Retinal pigment epithelial cell (primary cell): ENCODE measurements at places on chromosomes 13 and 19.

- DNase-seq = peak; percentile 92
These were observed 9.6 kb downstream of the GIPR start for GRCh38 chr19:45677351-45678230.

DNA sequence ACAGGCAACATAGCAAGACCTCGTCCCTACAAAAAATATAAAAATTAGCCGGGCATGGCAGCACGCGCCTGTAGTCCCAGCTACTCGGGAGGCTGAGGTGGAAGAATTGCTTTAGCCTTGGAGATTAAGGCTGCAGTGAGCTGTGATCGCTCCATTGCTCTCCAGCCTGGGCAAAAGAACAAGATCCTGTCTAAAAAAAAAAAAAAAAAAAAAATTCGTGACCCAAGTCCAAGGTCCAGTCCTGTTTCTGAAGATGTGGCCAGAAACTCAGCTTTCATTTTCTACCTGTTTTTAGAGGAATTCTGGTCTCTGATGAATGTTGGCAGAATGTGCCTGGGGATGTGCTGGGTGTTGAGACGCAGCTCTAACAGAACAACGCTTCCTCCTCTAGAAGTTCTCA is 1.9 kb upstream of the PGPEP1 start:
- DNase-seq = no peak

DNA sequence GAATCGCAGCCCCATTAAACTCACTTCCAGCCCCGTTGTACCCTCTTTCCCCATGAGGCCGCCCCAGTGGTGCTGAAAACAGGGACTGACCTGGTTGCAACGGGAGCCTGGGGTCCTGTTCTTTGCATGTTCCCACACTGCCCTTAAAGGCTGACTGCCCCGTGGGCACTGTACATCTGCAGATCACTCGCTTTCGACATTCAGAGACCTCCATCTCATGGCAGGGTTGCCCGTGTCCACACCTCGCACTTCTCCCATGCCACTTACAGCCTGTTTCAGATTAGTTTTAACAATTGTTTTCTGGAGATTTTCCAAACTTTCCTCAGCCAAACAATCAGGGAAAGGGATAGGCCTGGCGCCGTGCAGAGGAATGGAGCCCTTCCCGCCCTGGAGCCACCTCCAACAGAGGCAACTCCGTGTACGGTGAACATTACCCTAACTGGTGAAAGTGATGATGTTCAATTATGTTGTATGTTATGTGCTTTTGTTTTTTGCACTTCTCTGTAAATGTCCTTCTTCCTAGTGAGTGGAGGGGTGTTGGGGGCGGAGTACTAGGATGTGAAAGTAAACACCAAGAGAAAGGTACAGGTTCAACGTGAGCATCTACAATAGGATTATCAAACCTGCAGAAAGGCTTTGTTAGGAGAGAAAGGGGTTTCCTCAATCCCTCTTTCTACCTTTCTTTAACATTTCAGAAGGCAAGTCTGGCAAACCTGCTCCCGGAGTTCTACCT is 262.8 kb downstream of the FOXO1 start:
- no peak for DNase-seq

DNA sequence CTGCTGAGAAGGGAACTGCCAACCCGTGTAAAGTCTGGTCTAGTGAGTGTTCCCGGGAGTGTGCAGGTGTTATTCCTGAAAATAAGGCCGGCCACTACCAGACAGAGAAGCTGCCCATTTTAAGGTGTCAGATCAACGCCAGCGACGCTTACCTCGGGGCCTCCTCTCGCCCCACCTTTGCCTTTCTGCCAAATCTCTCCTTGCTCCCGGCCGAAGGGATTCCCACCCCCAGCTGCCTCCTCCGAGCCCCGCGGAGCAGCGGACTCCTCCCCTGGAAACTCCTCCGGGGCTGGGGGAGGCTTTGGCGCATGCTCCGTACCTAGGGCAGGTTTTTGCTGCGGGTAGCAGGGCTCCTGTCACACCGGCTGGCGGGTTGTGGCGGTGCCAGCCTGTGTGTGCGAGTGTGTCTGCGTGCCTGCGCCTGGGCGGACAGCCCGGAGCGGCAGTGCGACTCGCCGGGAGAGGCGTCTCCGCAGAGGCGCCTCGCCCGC is at the start of gene HS6ST3:
HS6ST3 (plus strand) TSS at position 359 of the 491 bp plus-strand sequence.
- DNase-seq = no peak

DNA sequence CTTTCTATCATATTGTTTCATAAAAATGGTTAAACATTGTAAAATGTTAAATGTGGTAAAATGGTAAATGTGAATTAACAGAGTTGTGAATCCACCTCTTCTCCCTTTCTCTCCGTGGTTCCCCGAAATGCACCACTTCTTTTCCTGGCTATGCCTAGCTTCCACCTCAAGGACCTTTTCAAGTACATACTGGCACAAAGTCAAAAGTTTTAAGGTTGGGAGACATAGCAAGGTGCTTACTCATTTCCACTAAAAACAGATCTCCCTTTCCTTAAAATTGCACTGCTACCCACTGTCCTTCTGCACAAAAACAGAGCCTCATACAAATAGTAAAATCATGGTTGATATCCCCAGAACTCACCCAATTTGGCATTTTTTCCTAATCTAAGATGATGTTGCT is 558.2 kb downstream of the SLITRK6 start:
- peak; percentile 11 for DNase-seq

- no peak for DNase-seq
These were observed 1.1 kb upstream of the MRPL34 start for GRCh38 chr19:17304386-17305215.

GRCh38 chr19:14442891-14443631 is 10.0 kb downstream of the PKN1 start:
- DNase-seq = no peak

- DNase-seq = no peak
These were observed 11.3 kb downstream of the DPY19L3 start for GRCh38 chr19:32416749-32417456.

- no peak for DNase-seq
These were observed 14.1 kb downstream of the ZNF808 start for GRCh38 chr19:52541608-52542007.

- DNase-seq = peak; percentile 76
These were observed 490.8 kb downstream of the RFC3 start for GRCh38 chr13:34308725-34309124.

- DNase-seq = no peak
These were observed 9.7 kb downstream of the FUT2 start for GRCh38 chr19:48705431-48705830.

DNA sequence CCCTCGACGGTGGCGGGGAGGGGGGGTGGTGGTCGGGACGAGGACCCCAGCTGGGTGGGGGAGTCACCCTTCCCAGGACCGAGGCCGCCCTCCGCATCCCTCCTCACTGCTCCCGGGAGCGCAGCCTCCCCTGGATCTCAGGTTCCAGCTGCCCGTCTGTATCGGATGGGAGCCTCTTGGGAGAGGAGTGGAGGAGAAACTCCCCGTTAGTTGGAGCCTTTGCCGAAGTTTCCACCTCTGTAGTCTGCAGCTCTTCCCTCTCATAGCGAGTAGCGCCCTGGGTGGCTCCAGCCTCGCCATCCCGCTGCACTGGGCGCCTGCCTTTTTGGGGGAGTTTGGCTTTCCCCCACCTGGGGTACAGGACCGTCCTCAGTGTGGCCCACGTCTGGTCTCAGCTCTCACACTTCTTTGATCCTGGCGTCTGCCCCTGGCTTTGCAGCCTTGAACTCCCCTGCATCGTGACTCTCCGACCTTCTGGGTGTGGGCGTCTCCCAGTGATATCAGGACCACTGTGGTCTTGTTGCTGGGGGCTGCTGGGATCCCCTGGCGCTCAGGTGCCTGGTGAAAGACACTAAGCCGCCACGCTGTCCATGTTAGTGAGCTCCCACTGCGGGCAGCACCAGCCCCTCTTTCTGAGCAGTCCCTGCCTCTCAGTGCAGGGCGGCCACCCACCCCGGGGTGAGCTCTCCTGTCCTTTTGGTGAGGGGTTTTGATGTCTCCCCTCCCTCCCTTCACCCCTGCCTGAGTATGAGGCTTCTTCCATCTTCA is 1.1 kb downstream of the CNOT3 start:
- DNase-seq = no peak

- DNase-seq = no peak
These were observed 115.8 kb downstream of the NUFIP1 start for GRCh38 chr13:44873461-44873860.

DNA sequence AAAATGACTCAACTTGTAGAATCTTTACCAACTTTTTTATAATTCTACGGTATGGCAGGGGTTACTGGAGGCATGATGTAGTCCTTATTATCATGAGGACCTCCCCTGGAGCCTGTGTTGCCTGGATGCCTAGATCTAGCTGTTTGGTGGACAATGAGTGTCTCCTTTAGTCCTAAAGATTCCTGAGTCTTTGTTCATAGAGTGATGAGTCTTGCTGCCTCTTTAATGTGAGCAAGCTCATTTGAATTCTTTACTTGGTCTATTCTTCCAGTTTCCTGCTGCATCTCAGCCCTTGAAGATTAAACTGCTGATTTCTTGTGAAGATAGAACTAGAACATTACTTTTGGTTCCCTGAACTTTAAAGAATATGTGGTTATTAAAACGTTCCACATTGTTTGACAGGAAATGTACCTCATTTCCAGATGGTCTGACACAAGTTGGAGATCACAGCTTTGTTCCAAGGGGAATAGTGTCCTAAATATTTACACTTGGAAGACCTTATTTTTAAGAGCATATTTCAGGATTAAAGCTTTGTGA is 51.9 kb downstream of the SLAIN1 start:
- no peak for DNase-seq

GRCh38 chr19:16944626-16945363 is 56.0 kb downstream of the F2RL3 start:
- no peak for DNase-seq

DNA sequence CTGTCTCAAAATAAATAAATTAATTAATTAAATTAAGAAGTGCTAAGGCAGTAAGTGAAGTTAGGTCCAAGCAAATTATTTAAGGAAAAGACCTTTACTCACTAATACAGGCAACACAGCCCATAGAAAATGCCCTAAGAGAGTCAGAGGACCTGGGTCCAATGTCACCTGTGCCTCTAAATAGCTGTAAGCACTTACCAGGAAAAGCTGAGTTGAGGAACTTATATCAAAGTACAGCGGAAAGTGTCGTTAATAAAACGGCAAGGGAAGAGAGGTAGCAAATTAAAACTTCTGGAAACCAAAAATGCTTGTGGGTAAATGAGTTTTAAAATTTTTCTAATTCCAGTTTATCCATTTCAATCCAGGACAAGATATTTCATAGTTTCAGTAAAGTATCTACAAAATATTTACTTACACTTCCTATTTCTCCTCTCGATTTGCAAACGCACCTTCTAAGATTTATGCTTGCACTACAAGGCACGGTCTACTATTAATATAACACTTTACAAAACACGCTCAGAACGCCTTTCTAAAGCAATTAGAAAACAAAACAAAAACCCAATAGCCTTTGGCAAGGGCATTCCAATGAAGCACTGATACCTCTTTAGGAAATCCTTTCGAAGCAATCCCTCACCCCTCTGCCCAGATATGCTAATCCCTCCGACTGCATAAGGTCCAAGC is 963 bp downstream of the VPS36 start:
- no peak for DNase-seq

- no peak for DNase-seq
These were observed 1589.9 kb downstream of the SLITRK1 start for GRCh38 chr13:82292334-82292733.

DNA sequence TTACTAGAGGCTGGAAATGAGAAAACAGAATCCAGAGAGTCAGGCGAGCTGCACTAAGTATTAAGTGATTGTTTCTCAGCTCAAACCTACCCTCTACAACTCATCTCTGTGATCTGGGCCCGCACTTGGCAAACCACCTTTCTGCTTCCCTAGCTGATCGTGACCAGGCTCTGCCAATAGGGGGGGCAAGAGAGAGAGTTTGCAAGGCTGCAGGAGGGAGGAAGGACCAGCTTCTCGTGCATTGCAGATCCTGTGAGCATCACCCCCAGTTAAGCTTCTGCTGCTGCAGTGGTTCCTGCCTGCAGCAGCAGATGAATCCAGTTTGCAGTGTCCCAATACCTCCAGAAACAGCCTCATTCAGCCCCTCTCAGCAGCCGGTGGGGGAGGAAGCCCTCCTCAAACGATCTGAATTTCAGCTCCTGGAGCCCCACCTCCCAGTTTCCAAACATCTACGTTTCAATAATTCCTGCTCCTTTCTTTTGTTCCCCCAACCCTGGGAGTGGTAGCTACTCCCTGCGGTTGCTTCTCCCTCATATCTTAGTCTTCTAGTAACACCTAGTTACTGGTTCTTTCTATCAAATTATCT is 20.0 kb downstream of the XRCC1 start:
- DNase-seq = no peak

- DNase-seq = no peak
These were observed 29.7 kb upstream of the FAM216B start for GRCh38 chr13:42751693-42752092.

DNA sequence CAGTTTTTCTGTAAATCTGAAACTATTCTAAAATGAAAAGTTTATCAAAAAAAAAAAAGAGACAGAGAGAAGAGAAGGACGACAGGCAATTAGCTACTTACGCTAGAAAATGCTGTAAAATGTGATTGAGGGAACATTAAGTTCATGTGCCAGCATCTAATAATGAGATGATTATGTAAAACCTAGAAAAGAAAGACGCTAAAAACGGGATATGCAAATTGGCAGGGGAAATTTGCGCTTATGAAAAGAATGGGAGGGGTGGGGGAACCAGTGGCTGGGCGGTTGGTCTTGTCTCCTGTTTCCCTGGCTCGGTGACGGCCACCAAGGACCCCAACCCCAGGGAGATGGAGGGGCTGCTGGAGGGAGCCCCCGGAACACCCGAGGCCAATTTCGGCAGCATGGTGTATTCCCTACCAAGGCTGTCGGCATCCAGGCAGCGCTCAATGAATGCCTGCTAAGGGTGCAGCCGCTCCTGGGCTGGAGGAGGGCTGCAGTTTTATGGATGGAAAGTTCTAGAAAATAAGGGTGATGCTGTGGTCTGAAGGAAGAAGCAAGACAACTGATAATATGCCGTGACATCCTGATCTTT is 34.2 kb downstream of the GNG7 start:
- DNase-seq = no peak

DNA sequence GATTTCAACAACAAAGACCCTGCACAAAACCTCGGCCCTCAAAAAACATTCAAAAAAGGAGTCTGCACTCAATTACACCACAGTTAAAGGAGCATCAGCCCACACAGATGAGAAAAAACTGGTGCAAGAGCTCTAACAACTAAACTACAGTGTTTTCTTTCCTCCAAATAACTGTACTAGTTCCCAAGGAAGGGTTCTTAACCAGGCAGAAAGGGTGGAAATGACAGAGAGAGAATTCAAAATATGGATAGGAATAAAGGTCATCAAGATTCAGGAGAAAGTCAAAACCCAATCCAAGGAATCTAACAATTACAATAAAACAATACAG is 176.4 kb upstream of the TRPC4 start:
- DNase-seq = no peak
